ENCODE measurements at places on chromosomes 16 and 17.

DNA sequence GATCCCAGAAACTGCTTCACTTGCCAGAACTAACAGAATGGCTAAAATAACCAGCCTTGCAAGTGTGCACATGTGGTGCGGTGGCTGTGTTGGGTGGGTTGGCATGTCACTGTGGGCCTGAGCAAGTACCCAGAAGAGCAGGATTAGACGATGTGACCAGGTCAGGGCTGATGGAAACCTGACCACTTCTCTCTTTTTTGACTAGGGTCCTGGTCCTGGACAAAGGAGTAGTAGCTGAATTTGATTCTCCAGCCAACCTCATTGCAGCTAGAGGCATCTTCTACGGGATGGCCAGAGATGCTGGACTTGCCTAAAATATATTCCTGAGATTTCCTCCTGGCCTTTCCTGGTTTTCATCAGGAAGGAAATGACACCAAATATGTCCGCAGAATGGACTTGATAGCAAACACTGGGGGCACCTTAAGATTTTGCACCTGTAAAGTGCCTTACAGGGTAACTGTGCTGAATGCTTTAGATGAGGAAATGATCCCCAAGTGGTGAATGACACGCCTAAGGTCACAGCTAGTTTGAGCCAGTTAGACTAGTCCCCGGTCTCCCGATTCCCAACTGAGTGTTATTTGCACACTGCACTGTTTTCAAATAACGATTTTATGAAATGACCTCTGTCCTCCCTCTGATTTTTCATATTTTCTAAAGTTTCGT is 16.7 kb downstream of the ANKRD40 start:
- DNase-seq, result no peak

DNA sequence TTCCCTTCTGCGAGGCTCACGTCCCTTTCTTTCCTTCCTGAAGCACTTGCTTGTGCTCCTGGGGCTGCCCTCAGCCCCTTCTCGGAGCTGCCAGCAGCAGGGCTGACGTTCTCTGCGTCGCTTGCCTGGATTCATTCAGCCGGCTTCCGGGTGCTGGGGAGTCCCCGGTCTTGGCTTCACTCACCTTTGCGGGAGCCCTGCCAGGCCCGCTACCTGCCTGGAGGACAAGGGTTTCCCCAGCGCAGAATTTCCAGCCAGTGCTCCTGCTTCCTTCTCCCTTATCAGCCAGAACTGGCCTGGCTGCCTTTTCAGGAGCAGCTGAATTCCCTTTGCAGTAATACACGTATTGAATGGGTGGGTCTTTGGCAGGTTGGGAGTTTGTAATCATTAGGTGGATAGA is 22.1 kb upstream of the IL17C start:
- no peak for DNase-seq

- DNase-seq, result peak; percentile 100
Observed at GRCh38 chr16:67892899-67893742, at the start of gene PSKH1. Gene PSKH1, plus strand, starts transcription at chr16:67893254. Its CDS starts 15,496 bp downstream, at chr16:67908750.

- peak; percentile 57 for DNase-seq
Observed at GRCh38 chr16:83187405-83187804, 560.6 kb downstream of the CDH13 start.

- peak; percentile 55 for DNase-seq
Observed at GRCh38 chr17:30236766-30237165, 1.3 kb upstream of the SLC6A4 start.

- DNase-seq, result peak; percentile 92
Observed at GRCh38 chr17:40314584-40314956, 5.6 kb downstream of the RARA start.

DNA sequence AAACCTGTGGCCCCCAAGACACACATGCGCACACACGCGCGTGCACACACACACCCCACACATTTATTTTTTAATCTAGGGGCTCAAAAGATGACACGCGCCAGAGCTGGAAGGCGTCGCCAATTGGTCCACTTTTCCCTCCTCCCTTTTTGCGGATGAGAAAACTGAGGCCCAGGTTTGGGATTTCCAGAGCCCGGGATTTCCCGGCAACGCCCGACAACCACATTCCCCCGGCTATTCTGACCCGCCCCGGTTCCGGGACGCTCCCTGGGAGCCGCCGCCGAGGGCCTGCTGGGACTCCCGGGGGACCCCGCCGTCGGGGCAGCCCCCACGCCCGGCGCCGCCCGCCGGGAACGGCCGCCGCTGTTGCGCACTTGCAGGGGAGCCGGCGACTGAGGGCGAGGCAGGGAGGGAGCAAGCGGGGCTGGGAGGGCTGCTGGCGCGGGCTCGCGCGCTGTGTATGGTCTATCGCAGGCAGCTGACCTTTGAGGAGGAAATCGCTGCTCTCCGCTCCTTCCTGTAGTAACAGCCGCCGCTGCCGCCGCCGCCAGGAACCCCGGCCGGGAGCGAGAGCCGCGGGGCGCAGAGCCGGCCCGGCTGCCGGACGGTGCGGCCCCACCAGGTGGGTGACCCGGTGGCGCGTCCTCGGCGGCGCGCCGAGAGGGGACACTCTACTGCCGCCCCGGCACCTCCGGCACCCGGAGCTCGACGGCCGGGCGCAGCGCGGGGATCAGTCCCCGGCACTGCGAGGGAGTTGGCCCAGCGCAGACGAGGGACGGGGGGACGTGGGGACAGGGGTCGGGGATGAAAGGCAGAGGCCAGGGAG is at the start of gene STAT5A:
Gene STAT5A (plus strand): TSS at position 522 of the 826 bp plus-strand sequence. CDS start 914 bp downstream, outside the sequence.
- peak; percentile 65 for DNase-seq

- no peak for DNase-seq
Observed at GRCh38 chr16:67858500-67858899, 11.0 kb upstream of the CENPT start.

- no peak for DNase-seq
Observed at GRCh38 chr17:52049496-52049895, 109.0 kb downstream of the CA10 start.

DNA sequence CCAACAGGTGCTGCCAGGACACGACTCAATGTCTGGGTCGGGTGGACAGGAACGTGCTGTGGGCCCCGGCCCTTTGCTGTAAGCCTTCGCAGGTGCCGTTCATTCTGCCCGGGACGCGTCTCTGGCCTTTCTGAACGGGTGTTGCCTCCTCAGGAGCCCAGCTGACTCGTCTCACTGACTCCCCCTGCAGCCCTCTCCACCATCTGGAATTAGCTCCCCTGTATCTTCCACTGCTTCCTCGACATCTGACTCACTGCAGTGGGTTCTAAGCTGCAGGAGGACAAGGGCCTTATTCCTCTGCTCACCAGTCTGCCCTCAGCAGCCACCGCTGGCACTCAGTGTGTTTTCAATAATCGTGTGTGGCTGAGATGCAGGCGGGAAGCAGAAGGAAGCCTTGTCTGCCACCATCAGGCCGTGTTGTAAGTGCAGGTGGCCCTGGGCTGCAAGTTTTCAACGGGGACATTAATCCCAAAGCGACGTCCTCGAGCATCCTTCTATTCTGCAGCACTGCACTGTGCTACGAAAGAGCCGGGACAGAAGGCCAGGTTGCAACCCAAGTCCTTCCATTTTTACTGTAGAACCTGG is 256.2 kb downstream of the FOXL1 start:
- DNase-seq, result no peak

GRCh38 chr16:82641336-82641984 is 14.7 kb downstream of the CDH13 start:
- DNase-seq, result no peak

- DNase-seq, result no peak
Observed at GRCh38 chr16:11557801-11558200, 28.9 kb downstream of the LITAF start.

DNA sequence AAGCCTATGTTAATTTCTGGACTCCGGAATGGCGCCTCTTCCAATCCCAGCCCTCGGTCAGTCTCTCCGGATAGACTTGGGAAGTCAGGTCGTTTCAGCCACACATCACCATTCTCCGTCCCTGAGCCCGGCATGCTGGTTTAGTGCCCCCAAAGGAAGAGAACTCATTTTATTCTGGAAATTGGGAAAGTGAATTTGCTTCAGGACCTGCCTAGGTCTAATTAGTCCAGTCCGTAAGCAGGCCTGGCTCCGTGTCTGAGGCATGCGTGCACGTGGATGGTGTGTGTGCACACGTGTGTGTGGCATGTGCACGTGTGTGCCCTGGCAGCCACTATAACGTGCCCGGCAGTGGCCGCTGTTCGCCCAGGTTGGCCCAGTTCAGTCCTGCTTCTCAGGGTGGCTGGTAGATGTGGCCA is 77.4 kb downstream of the RPA1 start:
- DNase-seq, result no peak

GRCh38 chr16:56916571-56917403 is 15.2 kb upstream of the HERPUD1 start:
- DNase-seq, result no peak

- no peak for DNase-seq
Observed at GRCh38 chr16:53121661-53122060, 66.9 kb downstream of the CHD9 start.

DNA sequence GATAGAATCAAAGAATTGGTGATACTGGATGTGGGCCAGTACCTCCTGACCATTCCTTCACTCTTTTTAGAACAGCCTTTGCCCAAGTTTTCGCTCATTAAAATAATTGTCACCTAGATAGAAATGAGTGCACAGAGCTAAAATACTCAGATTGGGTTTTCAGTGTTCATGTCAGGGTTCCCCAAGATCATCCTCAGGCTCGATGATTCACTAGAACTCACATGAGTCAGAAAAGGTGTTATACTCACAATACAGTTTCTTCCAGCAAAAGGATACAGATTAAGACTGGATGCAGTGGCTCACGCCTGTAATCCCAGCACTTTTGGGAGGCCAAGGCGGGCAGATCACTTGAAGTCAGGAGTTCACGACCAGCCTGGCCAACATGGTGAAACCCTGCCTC is 19.9 kb downstream of the ERCC4 start:
- no peak for DNase-seq

DNA sequence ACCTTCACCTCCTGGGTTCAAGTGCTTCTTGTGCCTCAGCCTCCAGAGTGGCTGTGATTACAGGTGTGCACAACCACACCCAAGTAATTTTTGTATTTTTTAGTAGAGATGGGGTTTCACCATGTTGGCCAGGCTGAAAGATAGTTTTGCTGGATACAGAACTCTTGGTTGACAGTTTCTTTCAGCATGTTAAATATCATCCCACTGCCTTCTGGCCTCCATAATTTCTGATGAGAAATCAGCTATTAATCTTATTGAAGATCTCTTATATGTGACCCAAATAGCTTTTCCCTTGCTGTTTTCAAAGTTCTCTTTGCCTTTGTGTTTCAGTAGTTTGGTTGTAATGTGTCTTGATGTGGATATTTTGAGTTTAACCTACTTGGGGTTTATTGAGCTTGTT is 50.3 kb upstream of the BRD7 start:
- DNase-seq, result no peak

DNA sequence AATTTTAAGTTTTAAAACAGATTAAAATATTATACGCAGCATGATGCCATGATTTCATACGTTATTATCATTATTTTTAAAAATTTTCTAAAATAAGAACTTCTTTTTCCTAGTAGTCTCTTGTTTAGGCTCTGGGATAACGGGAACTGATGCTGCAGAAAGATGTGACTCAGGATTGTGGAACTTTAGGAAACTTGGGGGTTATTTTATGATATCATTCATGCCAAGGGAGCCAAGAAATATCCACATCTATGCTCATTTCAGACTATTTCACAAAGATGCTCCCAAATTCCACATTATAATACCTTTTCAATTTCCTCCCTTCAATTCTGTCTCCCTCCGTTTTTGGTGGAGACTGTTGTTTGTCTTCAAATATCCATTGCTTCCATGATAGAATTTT is 236.4 kb downstream of the HS3ST3A1 start:
- DNase-seq, result no peak

DNA sequence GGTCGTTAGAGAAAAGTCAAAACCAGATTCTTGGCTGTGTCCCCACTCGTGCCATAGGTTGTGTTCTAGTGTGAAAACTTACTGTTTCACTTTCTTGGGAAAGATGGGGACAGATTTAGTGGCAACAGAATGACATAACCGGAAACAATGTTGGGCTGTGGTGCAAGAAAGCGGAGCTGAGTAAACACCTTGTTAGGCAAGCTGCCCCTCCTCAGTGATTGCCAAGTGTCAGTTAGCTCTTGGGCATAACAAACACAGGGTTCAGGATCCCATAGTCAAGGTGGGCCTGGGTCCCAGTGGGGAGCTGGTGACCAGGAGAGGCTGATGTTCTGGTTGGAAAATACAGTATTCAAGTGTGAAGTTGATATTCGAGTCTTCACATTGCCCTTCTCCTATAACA is 15.4 kb downstream of the UBN1 start:
- DNase-seq, result peak; percentile 13

- peak; percentile 41 for DNase-seq
Observed at GRCh38 chr16:31273676-31274075, 13.9 kb downstream of the ITGAM start.

DNA sequence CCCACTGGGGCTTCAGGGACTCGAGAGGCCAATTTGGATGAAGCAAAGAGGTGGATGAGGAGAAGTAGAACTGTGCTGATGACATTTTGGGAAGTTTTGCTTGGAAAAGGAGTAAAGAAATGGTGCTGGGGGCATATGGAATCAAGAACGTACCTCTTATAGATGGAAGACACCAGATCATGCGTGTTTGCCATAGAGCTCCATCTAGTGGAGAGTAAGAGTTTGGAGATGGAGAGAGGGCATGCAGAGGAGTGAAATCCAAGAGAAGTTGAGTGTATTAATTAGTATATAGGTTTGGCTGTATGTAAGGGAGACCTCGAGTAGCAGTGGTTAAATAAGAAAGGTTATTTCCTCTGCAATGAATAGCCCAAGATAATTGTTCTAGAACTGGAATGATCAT is 56.0 kb downstream of the SHISA6 start:
- no peak for DNase-seq

DNA sequence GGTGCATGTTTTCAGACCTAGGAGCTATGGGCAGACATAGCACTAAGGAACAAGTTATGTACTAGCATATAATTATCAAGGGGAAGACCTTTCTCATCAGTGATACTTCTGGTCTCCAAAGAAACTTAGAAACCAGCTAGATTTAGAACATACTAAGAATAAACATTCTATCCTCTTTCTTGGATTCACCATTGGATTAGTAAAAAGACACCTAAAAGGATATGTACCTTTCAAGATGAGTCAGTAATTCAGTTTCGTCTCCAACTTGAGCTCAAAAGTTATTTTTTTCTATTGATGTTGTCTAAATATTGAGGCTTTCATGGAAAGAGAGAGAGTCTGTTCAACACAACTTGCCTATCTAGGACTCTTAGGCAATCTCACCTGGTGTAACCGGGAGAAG is 13.2 kb downstream of the ZNF821 start:
- DNase-seq, result no peak

- peak; percentile 59 for DNase-seq
Observed at GRCh38 chr16:83878838-83879237, 20.1 kb upstream of the MLYCD start.
